ENCODE measurements at places on chromosomes 16 and 17. TPM values are rescaled to one million over a fixed set of nuclear protein-coding genes. Genes with fewer than 3 reads are reported as not detected.

Gene CDRT15L2
- not detected for total RNA-seq

Gene HCRT
- not detected for total RNA-seq

Gene NLRC5
- 57.9 TPM for total RNA-seq

Gene KRT17
- 1.5 TPM for total RNA-seq

Gene PPY
- total RNA-seq, result not detected

Gene NGFR
- total RNA-seq, result 205 TPM

Gene GP2
- 2.4 TPM for total RNA-seq

GRCh38 chr16:50944033-50944432 is 202.1 kb downstream of the CYLD start:
- H3K27me3 ChIP-seq, result no peaks in the 10 kb centered on the region
- DNase-seq, result no peak
- no peak overlapping the region for H3K27ac ChIP-seq
- H3K36me3 ChIP-seq, result no peaks in the 10 kb centered on the region
- H3K4me1 ChIP-seq, result no peaks in the 10 kb centered on the region

GRCh38 chr16:17171250-17172143 is 299.3 kb downstream of the XYLT1 start:
- H3K4me3 ChIP-seq, result no peak overlapping the region
- no peaks in the 10 kb centered on the region for H3K36me3 ChIP-seq
- H3K4me1 ChIP-seq, result no peaks in the 10 kb centered on the region
- peak overlapping the region; percentile 5 for H3K27ac ChIP-seq
- DNase-seq, result no peak

DNA sequence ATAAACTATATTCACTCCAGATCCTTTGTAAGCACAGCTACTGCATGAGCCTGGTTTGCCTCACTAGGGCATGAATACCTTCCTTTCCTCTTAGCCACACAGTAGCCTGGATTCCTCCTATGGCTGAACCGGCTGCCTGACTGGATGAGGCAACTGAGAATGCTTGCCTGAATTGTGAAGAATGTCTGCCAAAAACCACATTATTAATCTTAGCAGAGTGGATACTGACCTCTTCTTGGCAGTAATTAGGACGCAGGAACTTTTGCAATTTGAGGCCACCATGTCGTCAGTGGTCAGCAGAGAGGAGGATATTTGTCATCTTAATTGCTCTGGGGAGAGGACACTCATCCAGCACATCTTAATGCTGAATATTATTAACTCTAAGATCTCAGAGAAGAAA is 651.8 kb upstream of the GOT2 start:
- H3K4me1 ChIP-seq, result no peaks in the 10 kb centered on the region
- no peak for DNase-seq
- no peaks in the 10 kb centered on the region for H3K27me3 ChIP-seq
- no peaks in the 10 kb centered on the region for H3K36me3 ChIP-seq

- no peak overlapping the region for H3K4me3 ChIP-seq
- no peak for DNase-seq
- H3K27ac ChIP-seq, result no peak overlapping the region
- H3K4me1 ChIP-seq, result no peaks in the 10 kb centered on the region
These were observed 6.9 kb upstream of the TMEM98 start for GRCh38 chr17:32921017-32921416.

DNA sequence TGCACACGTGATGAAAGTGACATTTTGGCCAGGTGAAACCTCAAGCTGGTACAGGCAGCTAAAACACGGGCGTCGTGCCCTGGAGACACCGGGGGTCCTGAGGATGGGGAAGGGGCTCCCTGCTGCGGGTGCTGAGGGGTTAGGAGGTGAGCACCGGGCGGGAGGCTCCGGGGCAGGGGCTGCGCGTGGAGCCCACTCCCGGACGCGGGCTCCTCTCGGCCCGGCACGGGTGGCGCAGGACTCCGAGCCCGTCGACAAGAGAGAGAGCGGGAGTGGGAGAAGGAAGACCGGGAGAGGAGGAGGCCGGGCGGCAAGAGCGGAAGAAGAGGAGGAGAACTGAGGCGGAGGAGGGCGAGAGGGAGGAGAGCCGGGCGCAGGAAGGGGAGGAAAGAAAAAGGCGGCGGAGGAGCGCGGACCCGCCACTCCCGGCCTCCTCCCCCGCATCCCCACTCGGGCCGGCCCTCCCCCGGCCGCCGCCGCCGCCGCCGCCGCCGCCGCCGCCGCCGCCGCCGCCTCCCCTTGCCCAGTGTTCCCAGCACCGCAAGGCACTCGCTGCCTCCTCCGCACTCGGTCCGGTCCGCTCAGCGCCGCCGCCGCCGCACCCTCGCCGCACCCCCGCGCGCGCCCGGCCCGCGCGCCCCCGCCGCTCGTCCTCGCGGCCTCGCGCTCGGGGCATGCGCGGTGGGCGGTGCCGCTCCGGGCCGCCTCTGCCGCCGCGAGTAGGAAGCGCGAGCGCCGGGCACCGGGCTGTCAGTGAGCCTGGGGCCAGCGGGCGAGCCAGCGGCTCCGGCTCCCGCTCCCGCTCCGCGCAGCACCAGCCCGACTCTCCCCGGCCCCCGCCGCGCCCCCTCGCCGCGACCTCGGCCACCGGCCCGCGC is at the start of gene PRKCA:
Gene PRKCA (plus strand): TSS at position 750 of the 878 bp plus-strand sequence.
- H3K27me3 ChIP-seq, result no peaks in the 10 kb centered on the region
- H3K4me3 ChIP-seq, result peak within 1 kb of the TSS; percentile 96
- H3K27ac ChIP-seq, result peak within 1 kb of the TSS; percentile 88
- peaks cover 34% of the 10 kb centered on the region for H3K4me1 ChIP-seq
- H3K36me3 ChIP-seq, result no peaks in the 10 kb centered on the region

DNA sequence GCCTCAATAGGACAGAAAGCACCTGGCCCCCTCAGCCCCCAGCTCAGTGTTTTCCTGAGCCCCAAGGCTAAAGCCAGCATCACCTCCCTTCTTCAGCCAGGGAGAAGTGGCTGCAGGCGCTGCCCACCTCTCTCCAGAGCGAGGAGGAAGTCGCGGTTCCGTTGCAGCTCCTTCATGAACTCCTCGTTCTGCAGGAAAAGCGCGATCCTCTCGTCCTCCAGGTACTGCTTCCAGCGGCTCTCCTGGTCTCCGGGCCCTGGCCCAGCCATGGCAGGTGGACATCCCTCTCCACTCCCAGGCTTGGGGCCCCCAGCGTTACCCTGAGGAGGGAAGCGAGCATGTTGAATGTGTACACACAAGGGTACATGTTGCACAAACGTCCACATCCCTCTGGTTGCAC is 22.7 kb upstream of the MRPS23 start:
- no peak overlapping the region for H3K4me3 ChIP-seq
- DNase-seq, result no peak
- no peaks in the 10 kb centered on the region for H3K27me3 ChIP-seq
- no peaks in the 10 kb centered on the region for H3K36me3 ChIP-seq

GRCh38 chr17:79085921-79086551 is 11.4 kb downstream of the ENGASE start:
- peaks cover 67% of the 10 kb centered on the region for H3K36me3 ChIP-seq
- DNase-seq, result no peak
- H3K27ac ChIP-seq, result no peak overlapping the region
- no peak overlapping the region for H3K4me3 ChIP-seq
- peaks cover 5% of the 10 kb centered on the region for H3K27me3 ChIP-seq
